ENCODE measurements at places on chromosomes 13 and 19.

DNA sequence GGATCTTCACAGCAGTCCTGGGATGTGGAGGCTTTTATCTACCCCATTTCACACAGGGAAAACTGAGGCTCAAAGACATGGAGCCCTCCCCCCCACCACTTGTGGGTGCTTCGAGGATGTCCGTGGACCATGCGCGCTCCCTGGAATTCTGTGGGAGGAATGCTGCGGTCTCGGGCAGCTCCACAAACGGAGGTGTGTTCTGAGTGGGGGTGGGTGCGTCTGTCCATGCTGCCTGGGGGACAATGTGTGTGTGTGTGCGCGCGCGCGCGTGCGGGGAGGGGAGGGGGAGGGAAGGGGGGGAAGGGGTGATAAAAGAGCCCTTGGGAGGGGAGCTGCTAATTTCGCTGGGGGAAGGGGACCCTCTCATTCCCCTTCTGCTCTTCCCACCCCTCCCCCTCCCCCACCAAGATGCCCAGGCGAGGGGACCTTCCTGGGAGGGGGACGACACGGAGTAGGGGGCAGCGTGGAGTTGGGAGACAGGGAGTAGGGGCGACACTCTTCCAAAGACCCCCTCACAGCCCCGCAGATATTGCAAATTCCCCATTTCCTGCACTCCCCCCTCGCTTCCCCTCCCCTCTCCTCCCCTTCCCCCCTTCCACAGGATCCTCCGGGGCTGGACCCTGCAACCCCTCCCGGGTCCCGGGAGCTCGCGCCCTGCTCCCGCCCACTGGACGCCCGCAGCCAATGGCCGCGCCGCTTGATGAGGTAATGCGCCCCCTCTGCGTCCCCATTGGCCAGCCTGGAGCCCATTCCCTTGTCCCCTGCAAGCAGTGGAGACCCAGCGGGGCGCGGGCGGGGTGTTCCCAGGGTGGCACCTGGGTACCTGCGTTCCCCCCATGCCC, 18.9 kb upstream of the ZNRF4 start:
- no peak for DNase-seq

DNA sequence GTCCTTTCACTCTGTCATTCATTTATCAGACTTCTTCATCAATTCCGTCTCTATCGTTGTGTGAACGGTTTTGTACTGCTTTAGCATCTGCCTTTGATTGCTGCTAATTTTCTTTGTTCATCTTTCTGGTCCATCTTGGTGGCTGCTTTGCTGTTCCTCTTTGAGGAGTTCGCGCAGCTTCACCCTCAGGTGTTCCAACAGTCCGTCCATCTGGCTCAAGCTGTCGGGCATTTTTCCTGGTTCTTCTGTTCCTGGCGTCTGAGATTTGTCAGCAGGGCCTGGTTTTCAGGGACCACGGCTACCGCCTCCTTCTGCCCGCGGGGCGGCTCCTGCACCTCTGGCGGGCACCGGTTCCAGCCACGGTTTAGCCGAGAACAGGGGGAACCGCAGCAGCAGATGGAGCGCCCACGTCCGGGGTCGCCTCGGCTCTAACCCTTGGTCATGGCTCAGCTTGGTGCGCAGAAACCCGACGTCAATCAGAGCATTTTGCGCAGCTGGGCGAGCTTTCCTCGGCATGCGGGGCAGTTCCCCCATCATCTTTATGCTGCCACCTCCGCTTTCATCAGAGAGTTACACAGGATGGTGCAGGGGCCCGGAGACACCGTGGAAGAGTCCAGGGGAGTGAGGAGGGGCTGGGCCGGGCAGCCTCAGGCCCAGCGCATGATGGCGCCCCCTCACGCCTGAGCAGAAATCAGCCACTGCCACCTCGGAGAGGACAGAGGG, 89.5 kb downstream of the ZNF100 start:
- DNase-seq = no peak

DNA sequence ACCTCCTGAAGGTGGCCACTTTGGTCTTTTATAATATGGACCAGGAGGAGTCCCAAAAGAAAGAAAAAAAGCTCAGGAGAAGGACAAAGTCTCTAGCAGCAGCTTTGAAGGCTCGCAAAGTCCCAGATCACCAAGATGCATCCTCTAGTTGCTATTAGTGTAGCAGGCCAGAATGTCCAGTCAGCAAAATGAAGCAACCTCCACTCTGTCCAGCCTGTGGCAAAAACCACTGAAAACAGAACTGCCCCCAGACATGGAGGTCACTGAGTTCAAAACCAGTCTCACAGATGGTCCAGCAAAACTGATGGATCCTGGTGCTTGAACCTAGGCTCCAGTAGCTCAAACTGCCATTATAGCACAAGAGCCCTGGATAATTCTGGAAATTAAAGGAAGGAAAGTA, 10.4 kb downstream of the LILRB4 start:
- DNase-seq = no peak

DNA sequence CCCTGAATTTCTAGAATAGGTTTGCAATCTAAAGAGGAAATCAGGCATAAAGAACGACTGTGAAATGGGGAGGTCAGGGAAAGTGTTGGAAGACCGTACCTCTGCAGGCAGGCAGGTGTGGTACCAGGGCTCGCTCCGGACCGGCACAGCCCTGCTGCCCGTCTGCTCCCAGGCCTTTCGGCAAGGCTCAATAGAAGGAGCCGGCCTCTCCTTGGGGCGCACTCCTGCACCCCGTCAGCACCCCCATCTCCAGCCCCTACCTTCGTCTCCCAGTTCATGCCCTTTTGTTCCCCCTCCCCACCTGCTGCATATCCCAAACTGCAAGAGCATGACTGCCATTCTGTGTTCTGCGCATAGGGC, 139.8 kb upstream of the SOX1 start:
- no peak for DNase-seq
